ENCODE measurements at places on chromosomes 16 and 17.

GRCh38 chr16:20259541-20259940 lies 67.8 kb downstream of the GP2 start:
- no peak for DNase-seq

DNA sequence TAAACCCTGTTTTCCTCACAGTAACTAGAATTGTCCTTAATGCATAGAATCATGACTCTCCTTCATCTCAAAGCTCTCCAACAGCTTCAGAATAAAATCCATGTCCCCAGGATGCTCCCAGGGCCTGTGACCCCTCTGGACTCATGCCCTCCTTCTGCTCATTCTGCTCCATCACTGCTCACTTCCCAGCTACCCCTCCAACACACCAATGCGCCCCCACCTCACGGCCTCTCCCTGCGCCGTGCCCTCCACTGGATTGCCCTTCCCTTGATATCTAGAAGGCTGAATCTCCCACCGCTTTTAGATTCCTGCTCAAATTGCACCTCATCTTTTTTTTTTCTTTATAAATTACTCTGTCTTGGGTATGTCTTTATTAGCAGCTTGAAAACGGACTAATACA lies 12.6 kb upstream of the TMEM220 start:
- DNase-seq = no peak

DNA sequence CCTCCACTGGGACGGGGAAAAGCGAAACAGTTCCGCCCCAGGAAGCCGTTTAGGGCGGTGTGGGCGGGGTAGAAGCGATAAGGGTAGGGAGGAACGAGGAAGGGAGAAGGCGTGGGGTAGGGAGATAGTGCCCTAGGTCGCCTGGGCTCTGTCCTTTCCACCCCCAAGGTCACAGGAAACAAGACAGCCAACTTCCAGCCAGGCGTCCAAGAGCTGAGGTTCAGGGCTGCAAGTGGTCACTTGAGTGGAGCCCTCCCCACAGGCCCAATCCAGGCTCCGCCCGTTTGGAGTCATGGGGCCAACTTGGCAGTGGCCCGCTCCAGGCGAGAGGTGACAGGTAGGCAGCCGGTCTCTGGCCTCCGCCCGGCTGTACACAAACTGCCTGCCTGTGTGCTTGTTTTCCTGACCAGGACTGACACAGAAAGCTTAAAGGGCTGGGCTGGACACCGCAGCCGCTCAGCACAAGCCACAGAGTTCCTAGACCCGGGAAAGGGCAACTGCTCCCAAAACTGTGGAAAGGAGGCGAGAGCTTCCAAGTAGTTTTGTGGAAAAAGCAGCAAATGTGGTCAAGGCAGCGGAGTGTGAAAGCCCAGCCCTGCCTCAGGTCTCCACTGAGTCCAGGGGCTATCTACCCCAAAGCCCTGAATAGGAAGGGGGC lies at the start of gene RILP:
Gene RILP, minus strand, starts transcription at position 23 of the 658 bp plus-strand sequence. CDS start 62 bp downstream, outside the sequence.
- no peak for DNase-seq

DNA sequence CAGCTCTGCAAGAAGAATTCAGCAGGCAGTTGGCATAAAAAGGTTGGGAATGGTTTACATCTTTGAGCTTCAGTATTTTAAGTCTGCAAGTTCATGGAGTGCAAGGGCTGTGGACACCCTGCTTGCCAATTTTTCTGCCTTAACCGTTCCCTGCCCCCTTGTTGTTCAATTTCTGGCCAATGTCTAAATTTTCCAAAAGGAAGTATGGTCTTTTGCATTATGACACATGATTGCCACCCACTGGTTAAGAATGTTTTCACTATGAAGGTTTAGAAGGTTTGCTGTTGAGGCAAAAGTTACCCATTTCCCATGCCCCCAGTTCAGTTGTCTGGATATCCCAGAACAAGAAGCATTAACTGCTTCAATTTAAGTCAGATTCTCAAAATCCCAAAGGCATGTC lies 441.9 kb downstream of the CDH13 start:
- DNase-seq = no peak

GRCh38 chr17:13569398-13570123 lies 32.2 kb downstream of the HS3ST3A1 start:
- no peak for DNase-seq

DNA sequence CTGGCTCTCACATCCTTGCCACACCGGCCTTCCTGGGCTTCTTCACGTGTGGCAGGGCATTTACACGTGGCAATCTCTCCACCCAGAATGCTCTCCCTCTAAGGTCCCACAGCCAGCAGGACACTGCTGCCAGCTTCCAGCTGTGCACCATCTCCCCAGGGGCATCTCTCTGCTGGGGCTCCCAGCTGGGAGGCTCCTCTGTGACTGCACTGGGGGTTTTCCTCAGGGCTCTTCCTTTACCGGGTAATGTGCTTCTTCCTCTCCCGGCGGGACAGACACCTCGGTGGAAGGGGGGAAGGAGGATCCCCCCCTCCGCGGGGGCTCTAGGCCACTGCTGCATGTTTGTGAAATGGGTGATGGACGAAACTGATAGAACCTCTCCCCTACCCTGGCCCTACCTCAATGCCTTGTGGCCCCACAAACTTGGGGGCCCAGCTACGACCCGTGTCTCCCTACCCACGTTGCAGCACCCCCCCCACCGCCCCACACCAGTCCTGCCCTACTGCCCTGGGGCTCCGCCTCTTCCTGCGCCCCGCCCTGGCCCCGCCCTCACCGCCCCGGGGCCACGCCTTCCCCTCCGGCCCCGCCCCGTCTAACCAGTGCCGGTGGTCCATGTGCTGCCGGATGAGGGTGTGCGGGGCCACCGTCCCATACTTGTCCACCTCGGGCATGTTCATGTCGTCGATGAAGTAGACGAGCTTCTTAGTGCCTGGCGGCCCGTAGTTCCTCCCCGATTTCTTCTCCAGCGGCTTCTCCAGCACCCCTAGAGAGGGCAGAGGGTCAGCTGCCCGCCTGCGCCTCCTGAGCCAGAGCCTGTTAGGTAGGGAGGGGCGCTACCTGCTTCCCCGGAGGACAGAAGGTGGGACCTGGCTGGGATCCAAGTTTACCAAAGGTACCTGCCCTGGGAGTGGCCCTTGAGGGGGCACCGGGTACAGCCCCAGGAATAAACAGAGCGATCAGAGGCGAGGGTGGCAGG lies 92.6 kb downstream of the DNAH17 start:
- peak; percentile 35 for DNase-seq

DNA sequence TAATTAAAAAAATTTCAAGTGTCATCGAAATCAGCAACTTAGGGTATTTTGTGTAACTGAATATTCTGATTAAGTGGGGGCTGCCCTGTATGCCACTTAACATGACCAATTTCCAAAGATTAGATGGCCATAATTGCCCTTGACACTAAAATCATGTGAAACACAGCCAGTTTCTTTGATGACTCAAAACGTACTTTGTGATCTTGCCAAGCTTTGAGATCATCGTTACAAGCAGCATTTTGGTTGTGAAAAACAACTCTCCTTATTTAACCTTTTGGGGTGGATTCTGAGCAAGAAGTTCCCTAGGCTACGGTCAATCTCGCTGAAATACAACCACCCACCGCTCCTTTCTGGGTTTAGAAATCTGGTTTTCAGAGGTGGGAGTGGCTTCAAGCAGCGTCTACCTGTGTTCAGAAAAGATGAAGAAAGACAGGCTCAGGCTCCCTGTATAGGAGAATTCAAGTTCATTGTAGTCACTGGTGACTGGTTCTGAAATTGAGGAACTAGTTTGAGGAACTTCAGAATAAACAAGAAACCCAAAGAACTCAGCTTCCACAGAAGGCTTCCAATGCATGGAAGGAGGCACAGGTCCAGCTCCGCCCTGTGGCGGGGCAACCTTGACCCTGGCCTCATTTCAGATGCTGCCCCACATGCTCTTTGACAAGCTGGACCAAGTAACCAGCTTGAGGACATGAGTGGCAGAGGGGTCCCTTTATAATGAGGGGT lies 9.4 kb downstream of the MAP3K14 start:
- no peak for DNase-seq

DNA sequence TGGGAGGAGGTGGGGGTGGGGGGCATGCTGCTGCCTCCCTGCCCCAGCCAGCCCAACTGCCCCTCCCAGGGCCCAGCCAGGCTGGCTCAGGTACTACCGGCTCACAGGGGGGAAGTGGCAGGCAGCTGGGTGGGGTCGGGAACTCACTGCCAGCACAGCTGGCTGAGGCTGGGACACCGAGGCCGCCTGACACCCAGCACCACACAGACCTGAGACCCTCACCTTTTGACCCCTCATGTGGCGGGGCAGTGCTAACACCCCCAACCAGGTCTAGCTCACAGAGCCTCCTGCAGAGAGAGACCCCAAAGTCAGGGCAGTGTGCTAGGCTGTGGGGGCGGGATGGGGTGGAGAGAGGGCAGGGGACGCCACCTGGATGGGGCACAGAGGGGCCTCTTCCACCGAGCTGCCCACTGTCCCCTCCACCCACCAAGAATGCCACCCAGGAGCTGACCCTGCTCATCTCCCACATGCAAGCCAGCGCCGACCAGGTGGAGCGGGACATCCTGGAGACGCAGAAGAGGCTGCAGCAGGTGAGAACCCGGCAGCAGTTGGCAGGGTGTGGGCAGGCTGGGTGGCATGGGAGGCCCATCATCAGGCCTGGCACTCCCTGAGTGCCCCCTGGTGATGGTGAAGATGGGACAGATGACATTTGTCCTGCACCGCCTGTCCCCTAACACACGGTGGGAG lies 3.0 kb downstream of the EVPLL start:
- DNase-seq = no peak

DNA sequence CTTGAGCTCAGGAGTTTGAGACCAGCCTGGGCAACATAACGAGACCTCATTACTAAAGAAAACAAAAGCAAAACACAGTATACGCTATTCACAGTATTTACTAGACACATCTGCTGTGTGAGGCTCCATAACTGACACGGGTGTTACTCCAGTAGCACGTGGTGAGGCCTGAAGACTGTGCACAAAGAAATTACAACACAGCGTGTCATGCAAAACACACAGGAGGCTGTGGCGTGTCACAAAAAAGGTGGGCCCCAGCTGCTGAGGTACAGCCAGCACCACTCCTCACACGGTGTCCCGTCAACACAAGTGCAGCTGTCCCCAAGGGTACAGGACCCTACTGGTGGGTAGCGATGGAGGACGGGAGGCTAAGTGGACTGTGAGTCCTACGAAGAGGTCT lies 2.7 kb downstream of the CYBC1 start:
- DNase-seq = no peak

- DNase-seq = no peak
Measured at GRCh38 chr17:39071573-39071972, 79.9 kb downstream of the PLXDC1 start.

DNA sequence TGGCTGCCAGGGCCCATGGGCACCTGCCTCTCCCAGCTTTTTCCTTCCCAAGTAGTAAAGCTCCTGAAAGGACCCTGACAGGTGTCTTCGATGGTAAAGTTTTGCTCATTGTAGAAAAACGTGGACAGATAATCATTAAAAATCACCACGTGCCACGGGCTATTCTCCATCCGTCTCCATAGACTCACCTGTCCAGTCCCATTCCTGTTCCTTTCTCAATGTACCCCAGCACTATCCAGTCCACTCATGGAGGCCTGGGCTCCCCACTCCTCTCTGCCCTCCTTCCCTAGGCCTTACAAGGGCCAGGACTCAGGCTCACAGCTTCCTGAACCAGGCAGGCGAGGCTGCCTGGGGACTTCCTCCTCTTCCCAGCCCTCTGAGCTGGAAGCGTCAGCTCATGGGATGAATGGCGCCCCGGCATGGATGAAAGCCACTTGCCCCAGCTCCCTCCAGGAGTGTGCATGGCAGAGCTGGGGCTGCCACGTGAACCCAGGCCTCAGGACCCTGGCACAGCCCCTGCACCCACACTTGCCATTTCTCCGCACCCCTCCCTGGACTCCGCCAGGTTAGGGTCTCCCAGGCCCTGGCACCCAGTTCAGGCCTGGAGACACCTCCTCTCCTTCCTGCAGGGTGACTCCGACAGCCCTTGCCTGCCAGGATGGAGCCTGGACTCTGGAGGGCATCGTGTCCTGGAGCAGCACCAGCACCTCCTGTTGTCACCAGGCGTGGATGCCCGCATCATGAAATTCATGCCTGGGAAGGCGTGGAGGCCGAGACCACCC lies 8.8 kb downstream of the CTRB1 start:
- DNase-seq = no peak

- no peak for DNase-seq
Measured at GRCh38 chr16:20735490-20735889, 6.1 kb downstream of the THUMPD1 start.

DNA sequence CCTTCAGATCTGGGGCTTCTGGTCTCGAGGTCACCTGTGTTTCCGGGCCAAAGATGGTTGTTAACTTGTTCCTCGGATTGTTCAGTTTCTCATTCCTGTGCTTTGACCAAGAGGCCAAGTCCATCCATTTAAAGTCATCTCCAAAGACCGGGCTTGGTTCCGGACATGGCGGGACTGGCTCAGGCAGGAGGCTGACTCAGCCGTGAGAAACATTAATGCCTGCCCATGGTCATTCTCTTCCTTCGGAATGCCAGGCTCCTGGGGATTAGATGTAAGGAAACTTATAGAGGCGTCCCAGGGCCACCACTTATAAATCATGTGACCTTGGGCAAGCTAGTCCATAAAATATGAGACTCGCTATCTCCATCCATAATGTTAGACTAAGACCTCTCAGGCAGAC lies 13.6 kb upstream of the NKD1 start:
- no peak for DNase-seq

GRCh38 chr17:28610376-28610775 lies 3.6 kb downstream of the RSKR start:
- no peak for DNase-seq

DNA sequence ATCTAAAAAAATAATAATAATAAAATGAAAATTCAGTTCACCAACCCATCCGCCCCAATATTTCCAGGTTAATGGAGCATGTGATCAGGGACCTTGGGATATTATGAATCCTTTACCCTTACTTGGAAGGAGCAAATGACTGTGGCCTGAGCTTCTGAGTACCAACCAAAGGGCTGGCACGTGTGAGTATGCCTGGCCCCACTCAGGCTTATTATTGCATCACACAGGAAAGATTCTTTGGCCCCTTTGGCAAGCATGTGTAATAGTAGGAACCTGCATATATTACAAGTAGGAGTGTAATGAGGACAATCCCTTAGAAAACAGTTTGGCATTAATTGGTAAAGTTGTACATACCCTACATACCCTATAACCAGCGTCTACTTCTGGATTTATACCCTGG lies 7.2 kb upstream of the C17orf78 start:
- no peak for DNase-seq

DNA sequence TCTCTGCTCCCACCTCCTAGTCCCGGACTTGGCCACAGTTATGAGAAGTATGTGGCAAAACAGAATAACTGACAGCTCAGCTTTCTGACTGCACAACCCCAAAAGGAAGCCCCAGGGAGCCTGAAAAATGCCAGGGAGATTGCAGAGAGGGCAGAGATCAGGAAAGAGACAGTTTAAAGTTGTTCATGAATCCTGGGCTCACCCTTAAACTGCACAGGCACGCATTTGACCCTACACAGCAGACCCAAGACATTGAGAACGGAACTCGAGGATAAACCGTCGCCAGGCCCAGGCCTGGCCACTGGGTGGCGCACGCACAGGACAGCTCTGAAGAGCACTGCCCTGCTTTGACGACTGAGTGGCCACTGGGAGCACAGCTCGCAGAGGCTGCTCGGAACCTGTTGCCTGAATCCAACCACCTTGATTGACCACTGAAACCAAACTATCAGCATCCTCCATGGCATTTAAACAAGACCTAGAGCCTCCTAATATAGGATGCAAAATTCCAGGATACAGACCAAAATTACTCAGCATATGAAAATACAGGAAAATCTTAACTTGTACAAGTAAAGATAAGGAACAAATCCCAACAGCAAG lies 114.0 kb downstream of the C16orf95 start:
- DNase-seq = no peak

Data from activated CD4-positive, alpha-beta T cell treated with anti-CD3 and anti-CD28 coated beads for 1 hour (primary cell).